ENCODE measurements at places on chromosomes 4 and X. TPM values are rescaled to one million over a fixed set of nuclear protein-coding genes. Genes with fewer than 3 reads are reported as not detected.
A peak's percentile ranks its signal among the peaks of the same experiment; 100 is the strongest.

- no peak overlapping the region for H3K27ac ChIP-seq
- H3K27me3 ChIP-seq: peaks cover 13% of the 10 kb centered on the region
- no peaks in the 10 kb centered on the region for H3K4me1 ChIP-seq
- H3K36me3 ChIP-seq: no peaks in the 10 kb centered on the region
These were observed 9.8 kb downstream of the MAGED2 start for GRCh38 chrX:54817220-54817820.

DNA sequence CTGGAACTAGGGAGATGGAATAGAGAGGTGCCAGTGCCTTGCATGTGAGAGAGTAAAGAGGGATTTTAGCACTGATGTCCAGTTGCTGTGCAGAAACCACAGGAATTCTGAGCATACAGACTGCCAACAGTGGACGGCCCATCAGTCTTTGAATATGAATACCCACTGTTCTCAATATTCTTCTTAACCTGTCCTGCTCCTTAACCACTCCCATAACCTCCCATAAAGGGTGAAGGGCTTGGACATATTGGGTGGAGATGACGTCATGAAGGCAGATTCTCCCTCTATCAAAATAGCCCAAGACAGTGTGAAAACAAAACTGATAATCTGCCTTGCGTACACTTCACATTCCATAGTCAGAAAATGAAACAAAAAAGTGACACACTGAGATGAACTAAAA is 1313.7 kb upstream of the PABPC4L start:
- DNase-seq: no peak
- no peaks in the 10 kb centered on the region for H3K4me1 ChIP-seq
- H3K4me3 ChIP-seq: no peak overlapping the region

- no peaks in the 10 kb centered on the region for H3K4me1 ChIP-seq
- DNase-seq: no peak
- no peak overlapping the region for H3K27ac ChIP-seq
- no peaks in the 10 kb centered on the region for H3K27me3 ChIP-seq
- H3K4me3 ChIP-seq: no peak overlapping the region
These were observed 73.8 kb downstream of the MBNL3 start for GRCh38 chrX:132415012-132415411.

GRCh38 chrX:2485789-2486345 is 14.9 kb downstream of the DHRSX start:
- peak overlapping the region; percentile 66 for H3K27ac ChIP-seq
- no peaks in the 10 kb centered on the region for H3K27me3 ChIP-seq
- H3K4me1 ChIP-seq: no peaks in the 10 kb centered on the region
- no peak for DNase-seq
- peaks cover 10% of the 10 kb centered on the region for H3K36me3 ChIP-seq

- H3K27me3 ChIP-seq: no peaks in the 10 kb centered on the region
- no peak overlapping the region for H3K27ac ChIP-seq
- no peaks in the 10 kb centered on the region for H3K36me3 ChIP-seq
- no peaks in the 10 kb centered on the region for H3K4me1 ChIP-seq
These were observed 88.6 kb downstream of the STOX2 start for GRCh38 chr4:183993676-183994075.

- no peak for DNase-seq
- H3K27ac ChIP-seq: no peak overlapping the region
- H3K4me1 ChIP-seq: no peaks in the 10 kb centered on the region
- H3K4me3 ChIP-seq: no peak overlapping the region
- H3K36me3 ChIP-seq: no peaks in the 10 kb centered on the region
- H3K27me3 ChIP-seq: no peaks in the 10 kb centered on the region
These were observed 55.2 kb downstream of the AREG start for GRCh38 chr4:74499986-74500781.

The BEND4 gene
- total RNA-seq: 0.44 TPM

The MAGEA12 gene
- total RNA-seq: not detected

The PABPC4L gene
- total RNA-seq: 0.98 TPM

The TMEM156 gene
- total RNA-seq: 1.0 TPM

Data from breast epithelium (tissue), 4 donors.